ENCODE measurements at places on chromosomes 6 and 20. TPM values are rescaled to one million over a fixed set of nuclear protein-coding genes. Genes with fewer than 3 reads are reported as not detected.
A peak's percentile ranks its signal among the peaks of the same experiment; 100 is the strongest.

- no peak for DNase-seq
Observed at GRCh38 chr6:129607581-129608186, 102.3 kb downstream of the ARHGAP18 start.

- DNase-seq, result peak; percentile 84
Observed at GRCh38 chr6:150881911-150882481, 16.5 kb downstream of the MTHFD1L start.

GRCh38 chr6:88869263-88870020 is 94.0 kb downstream of the RNGTT start:
- DNase-seq, result no peak

SAMD3 gene
- total RNA-seq, result not detected

DNA sequence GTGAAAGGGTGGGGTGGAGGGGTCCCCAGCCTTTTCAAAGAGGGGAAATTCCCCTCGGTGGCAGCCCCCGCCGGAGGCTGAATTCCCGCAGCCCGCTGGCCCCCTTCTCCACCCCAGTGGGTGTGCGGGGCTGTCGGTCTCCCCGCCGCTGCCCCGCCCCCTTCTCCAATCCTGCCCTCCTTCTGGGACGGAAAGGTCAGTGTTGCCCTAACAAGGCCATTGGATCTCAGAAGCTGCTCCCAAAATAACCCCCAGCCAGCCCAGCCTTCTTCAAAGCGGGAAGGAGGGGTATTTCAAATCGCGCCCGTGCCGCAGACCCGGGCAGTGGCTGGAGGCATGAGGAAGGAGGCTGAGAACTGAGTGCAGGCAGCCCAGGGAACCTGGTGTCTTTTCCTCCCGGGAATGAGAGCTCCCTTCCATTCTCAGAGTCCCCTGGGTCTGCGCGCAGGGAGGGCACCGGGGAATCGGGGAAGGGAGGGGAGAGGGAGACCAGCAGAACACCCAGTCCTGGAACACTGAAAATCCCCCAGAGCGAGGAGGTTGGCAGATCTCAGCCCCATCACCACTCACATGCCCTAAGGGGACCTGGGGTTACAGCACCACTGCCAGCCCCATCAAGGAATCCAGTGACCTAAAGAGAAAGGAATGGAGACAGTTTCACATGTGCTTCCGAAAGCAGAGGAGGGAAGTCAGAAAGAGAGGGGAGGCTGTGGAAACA is at the start of gene JPH2:
Gene JPH2 (minus strand): TSS at position 135 of the 718 bp plus-strand sequence. CDS start 483 bp downstream, outside the sequence.
- DNase-seq, result peak; percentile 83

- DNase-seq, result no peak
Observed at GRCh38 chr6:11972270-11972669, 39.8 kb upstream of the HIVEP1 start.

- DNase-seq, result no peak
Observed at GRCh38 chr6:143598466-143599080, 79.2 kb upstream of the PHACTR2 start.

DNA sequence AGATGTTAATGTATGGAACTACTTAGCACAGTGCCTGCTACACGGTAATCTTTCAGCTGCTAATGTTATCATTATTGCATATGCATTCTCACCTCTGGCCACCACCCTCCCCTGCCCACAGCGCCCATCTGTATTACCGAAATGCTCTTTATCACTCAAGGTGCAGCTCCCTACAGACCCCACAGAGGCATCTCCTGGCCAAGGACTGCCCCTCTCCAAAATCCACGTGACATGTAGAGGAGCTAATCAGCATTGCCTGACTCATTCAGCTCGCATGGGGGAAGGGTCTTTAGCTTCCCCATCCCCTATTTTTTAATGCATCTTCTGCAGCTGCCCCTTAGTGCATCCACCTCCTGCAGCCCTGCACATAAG is 41.8 kb downstream of the SLC22A23 start:
- DNase-seq, result no peak

DNA sequence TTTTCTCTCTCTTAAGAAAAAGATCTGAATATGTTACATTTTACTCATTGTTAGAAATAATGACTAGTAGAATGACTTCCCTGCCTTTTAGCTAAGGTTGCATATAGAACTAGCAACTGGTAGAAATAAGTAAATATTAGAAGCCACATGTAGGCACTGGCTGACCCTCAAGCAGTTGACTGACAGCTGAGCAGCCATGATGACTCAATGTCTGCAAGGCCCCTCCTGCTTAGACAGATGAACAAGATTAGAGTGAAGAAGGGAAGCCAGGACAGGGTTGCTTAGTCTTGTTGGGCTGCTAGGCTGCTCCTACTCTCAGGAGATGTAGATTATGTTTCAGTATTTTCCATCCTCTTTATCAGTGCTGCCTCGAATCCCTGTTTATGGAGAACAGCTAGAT is 6.5 kb downstream of the MEP1A start:
- DNase-seq, result peak; percentile 26

DNA sequence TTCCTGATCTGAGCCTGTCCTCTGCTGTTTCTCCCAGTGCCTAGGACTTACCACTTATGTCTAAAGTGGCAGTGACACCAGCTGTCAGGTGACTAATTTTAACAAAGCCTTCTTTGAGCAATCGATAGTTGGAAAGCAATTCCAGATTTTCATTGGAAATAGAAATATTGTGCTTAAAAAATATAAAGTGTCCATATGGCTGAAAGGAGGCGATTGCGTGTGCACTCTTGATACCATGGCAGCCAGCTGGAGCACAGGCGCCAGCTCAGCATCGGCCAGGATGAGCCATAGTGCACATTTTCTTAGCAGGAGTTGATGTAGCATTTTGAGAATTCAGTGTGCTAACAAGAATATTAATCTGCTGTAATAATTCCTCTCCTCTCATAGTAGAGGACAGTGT is 70.0 kb downstream of the LRRC1 start:
- DNase-seq, result no peak

- no peak for DNase-seq
Observed at GRCh38 chr20:42098418-42098817, 480.2 kb upstream of the CHD6 start.

OVOL2 gene
- 7.5 TPM for total RNA-seq

GRCh38 chr6:137271245-137272183 is 52.3 kb upstream of the IFNGR1 start:
- peak; percentile 41 for DNase-seq

STMN3 gene
- 7.5 TPM for total RNA-seq

- no peak for DNase-seq
Observed at GRCh38 chr6:151043944-151044343, 178.4 kb downstream of the MTHFD1L start.

DNA sequence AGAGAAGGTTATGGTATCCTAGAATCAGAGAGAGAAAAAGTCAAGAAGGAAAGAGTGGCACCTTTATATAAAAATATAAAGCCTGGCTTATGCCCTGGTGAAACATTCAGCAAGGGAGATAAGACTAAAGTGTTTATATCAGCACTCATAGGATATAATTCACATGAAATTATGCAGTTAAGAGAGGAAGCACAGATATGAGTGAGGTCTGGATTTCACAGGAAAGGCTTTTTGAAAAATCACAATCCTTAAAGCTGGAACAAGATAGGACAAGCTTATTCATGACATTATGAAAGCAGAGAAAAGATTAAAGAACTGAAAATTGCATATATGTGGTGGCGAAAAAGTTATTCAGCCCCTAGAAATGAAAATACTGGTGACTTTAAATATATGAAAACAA is 181.2 kb upstream of the FLRT3 start:
- no peak for DNase-seq

GRCh38 chr20:58871533-58872102 is 19.1 kb downstream of the GNAS start:
- no peak for DNase-seq

GATA5 gene
- total RNA-seq, result not detected

DNA sequence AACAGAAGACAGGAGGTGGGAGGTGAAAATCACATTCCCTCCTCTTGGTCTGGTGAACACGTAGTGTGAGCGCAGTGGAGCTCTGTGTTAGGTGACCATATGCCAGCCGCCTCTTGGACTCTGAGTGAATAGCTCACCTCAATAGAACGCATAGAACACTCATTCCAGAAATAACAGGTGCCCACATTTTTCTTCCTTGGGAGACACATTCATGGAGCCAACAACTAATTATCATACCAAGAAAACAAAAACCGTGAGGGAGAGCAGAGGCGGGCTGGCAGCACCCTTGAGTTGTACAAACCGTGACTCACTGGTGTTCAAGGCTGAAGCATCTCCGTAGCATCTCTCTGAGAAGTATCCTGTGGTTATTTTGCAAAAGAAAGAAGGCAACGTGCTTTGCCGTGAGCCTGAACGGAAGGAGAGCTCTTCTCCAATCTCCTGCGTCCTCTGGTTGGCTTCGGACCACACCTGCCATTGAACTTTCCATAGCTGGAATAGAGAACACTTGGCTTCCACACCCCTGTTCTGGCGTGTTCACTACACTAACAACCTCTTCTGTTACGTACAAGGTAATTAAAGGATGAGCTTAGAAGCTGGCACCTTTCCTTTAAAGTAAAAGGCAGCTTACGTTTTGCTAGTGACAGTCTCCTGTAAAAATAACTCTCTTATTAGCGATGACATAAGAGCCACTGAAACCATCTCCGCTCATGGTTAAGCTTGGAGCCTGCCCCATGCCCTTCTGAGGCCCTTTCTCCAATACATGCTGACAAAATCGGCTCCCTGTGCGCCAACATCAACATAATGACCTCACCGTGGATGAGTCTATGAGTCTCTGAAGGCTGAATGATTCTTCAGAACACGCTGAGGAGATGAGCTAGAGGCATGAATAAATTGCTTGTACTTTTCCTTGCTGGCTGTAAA is 30.2 kb upstream of the SGK1 start:
- DNase-seq, result peak; percentile 56

Measured in mammary epithelial cell (primary cell).